Ovary (tissue), 10 donors: ENCODE measurements at places on chromosomes 1 and 21. TPM values are rescaled to one million over a fixed set of nuclear protein-coding genes. Genes with fewer than 3 reads are reported as not detected.

- H3K27me3 ChIP-seq, result no peaks in the 10 kb centered on the region
- H3K4me1 ChIP-seq, result peaks cover 31% of the 10 kb centered on the region
- no peaks in the 10 kb centered on the region for H3K36me3 ChIP-seq
- H3K4me3 ChIP-seq, result no peak overlapping the region
- H3K27ac ChIP-seq, result no peak overlapping the region
Observed at GRCh38 chr1:180928331-180929230, 15.9 kb downstream of the KIAA1614 start.

DNA sequence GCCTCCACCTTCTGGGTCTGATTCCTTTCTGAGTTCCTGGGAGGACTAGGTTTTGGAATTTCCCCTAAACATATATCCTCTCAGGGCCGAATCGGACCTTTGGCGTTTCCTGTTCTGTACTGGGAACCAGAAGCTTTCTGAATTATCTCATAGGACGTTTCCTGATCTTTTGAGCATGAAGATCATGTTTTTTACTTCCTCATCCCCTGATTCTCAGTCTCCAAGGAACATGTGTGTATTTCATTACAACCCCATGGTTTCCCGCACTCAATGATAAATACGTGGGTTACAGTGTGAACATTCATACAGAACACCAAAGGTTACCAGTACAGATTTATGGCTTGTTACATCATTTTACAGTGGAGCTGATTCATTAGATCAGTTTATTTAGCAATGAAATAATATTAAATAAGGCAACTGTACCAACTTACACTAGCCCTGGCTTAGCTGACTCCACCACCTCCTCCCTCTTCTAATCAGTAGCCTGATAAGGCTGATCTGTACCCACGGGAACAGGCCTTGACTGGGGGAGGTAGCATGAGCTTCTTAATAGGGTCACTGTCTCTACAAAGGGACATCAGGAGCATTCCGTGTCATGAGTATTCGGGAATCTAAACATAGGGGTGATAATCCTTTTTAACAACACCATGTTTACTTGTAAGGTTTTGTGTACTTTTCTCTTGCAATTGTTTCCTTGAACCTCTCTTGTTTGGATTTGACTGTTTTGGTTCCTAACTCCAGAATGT is 57.8 kb upstream of the ERRFI1 start:
- peak overlapping the region; percentile 13 for H3K27ac ChIP-seq
- H3K4me3 ChIP-seq, result no peak overlapping the region
- H3K27me3 ChIP-seq, result no peaks in the 10 kb centered on the region
- no peak for DNase-seq
- H3K4me1 ChIP-seq, result peaks cover 12% of the 10 kb centered on the region

DNA sequence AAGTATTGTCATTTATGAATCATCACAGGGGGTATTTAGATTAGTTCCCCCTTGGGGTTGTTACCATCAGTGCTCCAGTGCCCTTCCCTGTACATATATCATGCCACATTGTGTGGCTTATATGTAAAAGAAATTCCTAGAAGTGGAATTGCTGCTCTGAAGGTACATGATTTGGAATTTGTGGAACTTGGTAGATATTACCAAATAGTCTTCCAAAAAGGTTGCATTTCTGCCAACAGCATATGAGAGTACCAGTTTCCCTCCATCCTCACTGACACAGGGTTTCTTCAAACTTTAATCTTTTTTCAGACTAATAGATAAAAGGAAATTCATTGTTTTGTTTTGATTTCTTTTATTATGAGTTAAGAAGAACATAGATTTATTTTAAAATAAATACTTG is 41.3 kb downstream of the AKNAD1 start:
- peak overlapping the region; percentile 66 for H3K27ac ChIP-seq
- peak overlapping the region; percentile 22 for H3K4me3 ChIP-seq
- no peaks in the 10 kb centered on the region for H3K27me3 ChIP-seq
- DNase-seq, result no peak

GRCh38 chr1:3070644-3071564 is 1.9 kb downstream of the PRDM16 start:
- no peaks in the 10 kb centered on the region for H3K27me3 ChIP-seq
- DNase-seq, result peak; percentile 52
- peaks cover 8% of the 10 kb centered on the region for H3K4me1 ChIP-seq
- no peaks in the 10 kb centered on the region for H3K36me3 ChIP-seq
- peak overlapping the region; percentile 60 for H3K27ac ChIP-seq

DNA sequence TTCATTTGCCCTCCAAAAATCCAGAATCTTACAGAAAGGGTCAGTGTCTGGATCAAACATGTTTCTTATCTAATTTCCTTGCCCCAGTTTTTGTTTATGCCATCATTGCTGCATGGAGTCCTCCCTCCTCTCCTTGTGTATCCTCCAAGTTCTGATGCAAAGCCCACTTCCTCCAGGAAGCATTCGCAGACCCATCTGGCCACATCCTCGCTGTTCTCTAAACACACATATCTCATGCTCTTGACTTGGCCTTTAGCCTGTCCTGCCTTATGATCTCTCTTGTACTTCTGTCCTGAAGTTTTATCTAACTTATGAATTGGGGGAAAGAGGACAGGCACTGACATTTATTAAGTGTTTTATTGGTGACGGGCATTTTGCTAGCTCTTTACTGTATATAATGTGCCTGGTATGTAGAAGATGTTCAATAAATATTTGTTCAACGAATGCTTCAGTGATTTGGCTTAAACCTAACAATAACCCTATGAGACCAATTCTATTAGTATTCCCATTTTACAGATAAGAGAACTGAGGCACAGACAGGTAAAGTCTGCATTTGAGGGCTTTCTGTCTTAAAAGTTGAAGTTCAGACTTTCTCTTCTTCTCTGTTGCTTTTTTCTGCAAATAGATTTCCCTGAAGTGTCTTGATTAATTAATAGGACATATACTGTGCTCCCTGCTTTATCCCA is 19.2 kb upstream of the ID3 start:
- H3K4me1 ChIP-seq, result peaks cover 9% of the 10 kb centered on the region
- H3K27me3 ChIP-seq, result no peaks in the 10 kb centered on the region
- no peaks in the 10 kb centered on the region for H3K36me3 ChIP-seq
- no peak overlapping the region for H3K4me3 ChIP-seq

DNA sequence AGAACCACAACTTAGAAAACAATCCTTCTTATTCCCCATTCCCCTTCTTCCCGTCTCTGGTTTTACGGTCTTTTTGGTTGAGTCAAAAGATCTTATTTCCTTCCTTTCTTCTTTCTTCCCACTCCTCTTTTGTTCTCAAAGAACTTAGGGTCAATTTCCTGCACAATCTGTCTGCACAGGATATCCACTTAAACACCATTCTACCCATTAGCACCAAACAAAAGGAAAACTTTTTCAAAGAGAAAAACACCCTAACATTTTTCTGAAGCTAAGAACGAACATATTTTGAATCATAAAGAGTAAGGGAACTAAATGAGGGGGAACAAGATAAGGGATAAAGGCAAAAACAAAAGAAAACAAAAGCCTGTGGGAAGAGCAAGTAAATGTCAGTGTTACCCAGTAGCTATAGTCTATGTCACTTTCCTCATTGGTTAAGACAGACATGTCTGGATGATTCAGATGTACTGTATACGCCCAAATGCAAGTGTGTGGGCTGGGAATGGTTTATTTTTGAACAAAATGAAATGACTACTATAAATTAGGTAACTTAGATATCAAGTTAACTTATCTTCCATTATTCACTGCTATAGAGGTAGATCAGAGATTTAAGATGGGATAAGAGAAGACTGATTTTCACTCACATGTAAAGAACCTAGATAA is 59.9 kb downstream of the TOR3A start:
- H3K36me3 ChIP-seq, result no peaks in the 10 kb centered on the region
- peaks cover 3% of the 10 kb centered on the region for H3K4me1 ChIP-seq
- no peak overlapping the region for H3K27ac ChIP-seq
- H3K27me3 ChIP-seq, result no peaks in the 10 kb centered on the region

DNA sequence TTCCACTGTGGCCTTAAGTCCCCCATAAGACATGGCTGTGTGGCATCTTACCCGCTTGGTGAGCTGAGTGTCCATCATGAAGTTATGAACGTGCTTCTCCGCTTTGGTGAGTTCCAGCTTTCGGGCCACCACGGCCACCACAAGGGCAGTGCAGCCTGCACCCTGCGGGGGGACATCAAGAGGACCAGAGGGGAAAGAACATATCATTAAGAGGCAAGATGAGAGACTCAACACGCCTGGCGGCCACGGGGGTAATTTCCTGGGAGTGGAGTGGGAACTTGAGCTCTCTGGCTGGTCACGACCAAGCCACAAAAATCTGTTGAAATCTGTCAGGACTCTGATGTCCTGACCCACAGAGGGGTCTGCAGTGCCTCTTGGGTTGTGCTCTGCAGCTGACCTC is 117.9 kb upstream of the ADAR start:
- no peaks in the 10 kb centered on the region for H3K27me3 ChIP-seq
- no peak for DNase-seq
- no peak overlapping the region for H3K27ac ChIP-seq
- no peaks in the 10 kb centered on the region for H3K36me3 ChIP-seq
- H3K4me3 ChIP-seq, result no peak overlapping the region

The MNDA gene
- 6.0 TPM for total RNA-seq

DNA sequence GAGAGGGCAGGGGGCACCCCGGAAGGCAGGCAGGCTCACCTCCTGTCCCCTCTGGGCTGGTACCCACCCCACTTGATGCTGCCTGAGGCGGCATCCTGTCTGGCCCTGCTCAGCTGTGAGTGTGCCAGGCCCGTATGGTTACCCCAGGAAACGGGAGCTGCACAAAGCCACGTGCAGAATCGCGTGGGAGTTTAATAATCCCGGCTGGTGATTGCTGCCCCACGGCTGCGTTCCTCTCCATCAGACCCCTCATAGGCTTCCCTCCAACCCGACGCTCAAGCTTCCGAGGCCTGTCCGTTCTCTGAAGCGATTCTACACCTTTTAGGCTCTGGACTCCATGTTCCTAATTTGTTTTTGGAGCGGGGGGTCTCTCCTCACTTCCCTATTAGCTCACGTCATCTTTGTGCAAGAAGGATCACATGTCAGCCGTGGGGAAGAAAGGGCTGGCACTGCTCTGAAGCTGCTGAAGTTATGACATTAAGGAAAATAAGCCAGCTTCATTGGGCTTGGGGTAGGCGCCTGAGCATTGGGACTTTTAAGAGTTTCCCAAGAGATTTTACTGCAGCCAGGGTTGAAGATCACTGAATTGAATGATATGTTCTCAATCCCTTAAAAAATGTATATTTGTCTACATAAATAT is 1.1 kb upstream of the B3GALT5 start:
- no peaks in the 10 kb centered on the region for H3K36me3 ChIP-seq
- no peak overlapping the region for H3K4me3 ChIP-seq
- no peak overlapping the region for H3K27ac ChIP-seq
- no peak for DNase-seq
- H3K27me3 ChIP-seq, result no peaks in the 10 kb centered on the region

DNA sequence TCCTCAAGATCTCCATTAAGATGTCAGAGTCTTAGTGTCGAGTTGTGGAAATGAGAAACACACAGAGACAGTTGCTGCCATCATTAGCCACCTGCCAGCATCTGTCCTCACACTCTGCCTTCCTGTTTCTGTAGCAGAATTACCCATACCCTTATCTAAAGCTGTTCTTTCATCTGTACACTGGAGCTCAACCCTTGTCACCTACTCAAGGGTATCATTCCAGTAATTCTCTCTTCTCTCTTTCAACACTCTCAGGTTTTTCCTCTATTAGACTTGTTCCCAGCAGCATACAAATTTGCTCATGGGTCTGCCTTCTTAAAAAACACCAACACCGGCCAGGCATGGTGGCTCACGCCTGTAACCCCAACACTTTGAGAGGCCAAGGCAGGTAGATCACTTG is 27.4 kb upstream of the RNF2 start:
- no peak for DNase-seq
- H3K4me1 ChIP-seq, result no peaks in the 10 kb centered on the region
- no peaks in the 10 kb centered on the region for H3K27me3 ChIP-seq

DNA sequence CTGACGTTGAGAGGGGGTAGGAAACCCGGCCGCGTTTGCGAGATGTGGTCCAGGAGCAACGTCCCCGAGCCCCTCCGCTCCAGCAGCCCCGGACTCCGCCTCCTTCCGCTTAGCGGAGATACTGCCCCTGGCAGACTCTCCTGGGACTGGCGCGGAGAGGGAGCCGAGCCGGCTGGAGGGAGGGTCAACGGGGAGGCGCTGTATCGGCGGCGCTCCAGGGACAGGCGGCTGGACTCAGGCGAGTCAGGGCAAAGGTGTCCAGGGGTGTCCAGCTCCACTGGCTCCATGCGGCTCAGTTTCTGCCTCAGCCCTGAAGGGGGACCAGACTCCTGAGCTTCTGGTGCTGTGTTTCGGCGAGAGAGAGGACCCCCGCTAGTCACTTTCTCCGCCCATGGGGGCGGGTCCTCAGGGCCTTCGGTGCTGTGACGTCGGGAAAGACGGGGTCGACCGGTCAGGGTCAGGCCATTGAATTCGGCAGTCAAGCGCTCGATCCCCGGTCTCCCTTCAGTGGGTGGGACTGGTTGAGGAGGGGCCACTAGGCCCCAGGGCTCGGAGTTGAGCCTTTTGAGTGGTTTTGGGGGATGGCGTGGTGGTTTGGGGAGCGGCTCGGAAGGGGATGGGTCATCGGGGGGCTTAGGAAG is 2.8 kb upstream of the LIX1L start:
- H3K27me3 ChIP-seq, result no peaks in the 10 kb centered on the region
- peak overlapping the region; percentile 87 for H3K27ac ChIP-seq
- H3K4me1 ChIP-seq, result peaks cover 1% of the 10 kb centered on the region
- peak; percentile 91 for DNase-seq
- no peaks in the 10 kb centered on the region for H3K36me3 ChIP-seq

The GRHL3 gene
- not detected for total RNA-seq

The TSPEAR gene
- not detected for total RNA-seq

- H3K36me3 ChIP-seq, result no peaks in the 10 kb centered on the region
- no peaks in the 10 kb centered on the region for H3K4me1 ChIP-seq
- H3K27me3 ChIP-seq, result no peaks in the 10 kb centered on the region
- DNase-seq, result no peak
- no peak overlapping the region for H3K27ac ChIP-seq
Observed at GRCh38 chr1:33971018-33971710, 107.3 kb downstream of the HMGB4 start.

GRCh38 chr1:196034080-196034706 is 574.0 kb downstream of the KCNT2 start:
- no peak overlapping the region for H3K27ac ChIP-seq
- no peak for DNase-seq
- H3K4me1 ChIP-seq, result no peaks in the 10 kb centered on the region
- no peak overlapping the region for H3K4me3 ChIP-seq

GRCh38 chr1:5996641-5997270 is 4.5 kb upstream of the NPHP4 start:
- no peaks in the 10 kb centered on the region for H3K36me3 ChIP-seq
- no peak for DNase-seq
- no peak overlapping the region for H3K4me3 ChIP-seq
- no peak overlapping the region for H3K27ac ChIP-seq
- H3K4me1 ChIP-seq, result peaks cover 4% of the 10 kb centered on the region
- H3K27me3 ChIP-seq, result no peaks in the 10 kb centered on the region

The ST6GALNAC3 gene
- 5.0 TPM for total RNA-seq

- no peaks in the 10 kb centered on the region for H3K27me3 ChIP-seq
- H3K27ac ChIP-seq, result no peak overlapping the region
- DNase-seq, result no peak
- no peak overlapping the region for H3K4me3 ChIP-seq
- no peaks in the 10 kb centered on the region for H3K36me3 ChIP-seq
Observed at GRCh38 chr1:212611000-212611948, 2.7 kb downstream of the ATF3 start.

The DNAJC8 gene
- 79.6 TPM for total RNA-seq
